ENCODE measurements at places on chromosomes 4 and X.

GRCh38 chr4:177680308-177680707, 238.1 kb upstream of the AGA start:
- DNase-seq, result no peak

DNA sequence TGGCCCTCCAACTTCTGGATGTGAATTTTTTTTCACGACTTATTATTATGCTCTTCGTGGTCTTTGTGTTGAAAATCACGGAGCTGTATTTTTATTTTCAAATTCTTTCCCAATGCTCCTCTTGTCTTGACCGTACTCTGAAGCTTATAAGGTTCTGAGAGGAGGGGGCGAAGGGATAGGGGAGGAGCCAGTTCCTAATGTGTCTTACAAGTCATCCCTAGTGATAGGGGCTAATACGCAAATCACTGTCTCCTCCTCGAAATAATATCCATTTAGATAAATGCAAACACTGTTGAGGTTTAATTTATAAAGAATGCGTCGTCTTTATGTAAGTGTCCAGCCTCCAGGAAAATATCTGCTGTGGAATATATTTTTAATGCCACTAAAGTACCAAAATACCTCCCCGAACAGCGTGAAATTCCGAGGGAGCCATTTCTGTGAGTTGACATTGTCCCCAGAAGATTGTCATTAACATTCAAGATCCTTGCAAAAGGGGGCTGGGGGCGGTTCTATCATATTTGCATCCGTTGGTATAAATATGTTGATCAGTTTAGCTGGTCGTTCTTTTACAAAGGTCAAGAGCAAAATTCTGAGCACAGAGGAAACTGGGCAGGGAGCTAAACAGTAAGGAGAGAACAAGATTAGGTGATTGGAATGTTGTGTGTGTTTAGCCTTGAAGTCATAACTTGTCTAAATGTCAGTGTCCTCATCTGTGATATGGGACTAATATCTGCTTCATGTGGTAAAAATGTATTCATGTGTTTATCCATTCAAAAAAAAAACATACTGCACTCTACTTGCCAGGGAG, 3.7 kb upstream of the FAT1 start:
- no peak for DNase-seq

GRCh38 chrX:71252221-71252620, 1.7 kb downstream of the ZMYM3 start:
- DNase-seq, result no peak

DNA sequence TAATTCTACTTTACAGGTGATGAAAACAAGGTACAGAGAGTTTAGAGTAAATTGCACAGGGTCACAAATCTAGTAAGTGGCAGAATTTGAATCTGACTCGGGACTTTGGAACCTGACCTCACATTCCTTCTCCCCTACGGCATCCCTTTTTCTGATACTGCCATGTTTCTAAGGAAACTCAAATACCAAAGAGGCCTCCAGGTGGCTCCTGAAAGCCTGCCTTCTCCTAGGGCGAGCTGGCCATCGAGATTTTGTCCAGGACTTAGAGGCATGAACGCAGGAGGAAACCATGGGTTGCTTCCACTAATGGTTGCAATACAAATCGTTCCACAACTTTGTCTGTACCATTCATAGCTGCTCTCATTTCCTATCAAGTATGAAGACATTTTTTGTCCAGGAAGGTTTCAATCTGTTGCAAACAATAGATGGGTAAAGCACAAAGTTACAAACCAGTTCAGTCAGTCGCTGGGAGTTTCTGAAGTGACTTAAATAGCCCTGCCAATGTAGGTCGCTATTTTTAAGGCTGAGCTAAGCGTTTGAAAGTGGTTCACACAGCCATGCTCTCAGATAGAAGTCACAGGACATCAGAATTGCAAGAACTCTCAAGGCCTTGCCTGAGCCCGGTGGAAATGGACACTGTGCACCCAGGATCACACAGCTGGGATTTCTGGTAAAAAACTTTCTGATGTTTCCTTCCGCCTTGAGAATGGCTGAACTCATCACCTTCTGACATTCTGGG, 296.6 kb upstream of the PRPS2 start:
- DNase-seq, result no peak

DNA sequence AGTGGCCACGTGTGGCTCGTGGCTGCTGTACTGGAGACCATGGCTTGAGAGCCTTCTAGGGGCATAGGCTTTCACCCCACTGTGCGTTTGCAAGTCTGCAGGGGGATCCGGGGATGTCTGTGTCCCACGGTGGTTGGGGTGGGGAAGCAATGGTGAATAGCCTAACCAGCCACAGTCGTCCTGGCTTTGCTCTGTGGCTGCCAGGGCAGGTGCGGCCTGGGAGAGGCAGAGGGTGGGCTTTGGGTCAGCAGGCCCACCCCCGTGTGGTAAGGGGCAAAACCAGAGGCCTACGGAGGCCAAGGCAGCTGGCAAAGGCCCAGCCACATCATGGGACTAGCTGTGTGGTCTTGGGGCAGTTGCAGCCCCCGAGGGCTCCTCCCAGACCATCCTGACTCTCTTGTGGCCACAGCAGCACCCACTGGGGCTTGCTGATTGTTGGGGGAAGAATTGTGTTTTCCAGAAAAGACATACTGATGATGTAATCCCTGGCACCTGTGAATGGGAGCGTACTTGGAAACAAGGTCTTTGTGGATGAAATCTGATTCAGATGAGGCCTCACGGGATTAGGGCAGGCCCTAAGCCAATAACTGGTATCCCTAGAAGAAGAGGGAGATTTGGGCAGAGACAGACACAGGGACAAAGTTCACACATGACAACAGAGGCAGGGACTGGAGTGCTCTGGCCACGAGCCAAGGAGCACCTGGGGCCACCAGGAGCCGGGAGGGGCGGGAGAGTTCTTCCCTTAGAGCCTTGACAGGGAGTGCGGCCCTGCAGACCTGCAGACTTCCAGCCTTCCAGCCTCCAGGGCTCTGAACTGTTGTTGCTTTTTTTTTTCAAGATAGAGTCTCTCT, 2.9 kb downstream of the CPZ start:
- DNase-seq, result no peak

DNA sequence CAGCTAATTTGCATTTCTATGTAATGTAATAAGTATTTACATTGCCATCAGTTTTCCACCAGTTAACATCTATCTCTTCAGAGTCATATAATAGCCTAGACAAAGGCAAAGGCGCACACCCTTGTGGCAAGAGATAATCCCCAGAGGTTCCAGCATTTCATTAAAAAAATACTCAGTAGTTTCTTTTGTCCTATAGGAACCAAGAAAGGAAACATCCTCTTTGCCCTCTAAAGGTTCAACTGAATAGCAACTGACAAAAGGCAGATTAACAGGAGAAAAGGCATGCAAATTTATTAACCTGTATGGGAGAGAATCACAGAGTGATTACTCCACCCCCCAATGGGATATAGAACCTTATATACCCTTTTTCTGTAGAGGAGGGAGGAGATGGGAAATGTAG, 48.4 kb downstream of the MAGEB17 start:
- no peak for DNase-seq

DNA sequence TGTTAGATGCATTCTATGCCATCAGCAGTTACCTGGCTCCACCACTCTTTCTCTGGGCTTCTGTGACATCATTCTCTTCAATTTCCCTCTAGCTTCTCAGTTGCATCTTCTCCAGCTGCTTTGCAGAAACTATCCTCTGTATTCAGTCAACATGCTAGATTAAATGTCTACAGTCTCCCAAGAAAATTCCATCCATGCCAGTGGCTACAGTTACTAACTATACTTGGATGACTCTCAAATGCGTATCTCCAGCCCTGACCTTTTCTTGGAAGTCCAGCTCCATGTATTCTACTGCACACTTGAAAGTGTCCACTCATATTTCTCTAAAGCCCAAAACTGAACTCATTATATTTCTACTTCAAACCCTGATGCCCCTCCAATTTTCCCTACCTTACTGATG, 232.3 kb upstream of the TENM3 start:
- DNase-seq, result no peak

DNA sequence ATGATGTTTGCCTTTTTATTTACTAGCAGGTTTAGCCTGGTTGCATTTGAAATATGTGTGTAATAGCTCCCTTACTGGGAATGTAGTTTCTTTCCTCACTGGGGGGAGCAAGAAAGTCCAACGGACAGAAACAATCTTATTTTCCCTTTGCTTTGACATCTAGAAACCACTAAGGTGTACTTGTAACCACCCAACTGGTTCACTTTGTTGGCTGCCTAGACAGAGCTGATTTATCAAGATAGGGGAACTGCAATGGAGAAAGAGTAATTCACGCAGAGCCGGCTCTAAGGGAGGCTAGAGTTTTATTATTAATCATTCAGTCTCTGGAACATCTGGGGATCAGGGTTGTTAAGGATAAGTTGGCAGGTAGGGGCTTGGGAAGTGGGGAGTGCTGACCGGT, 30.3 kb downstream of the XG start:
- DNase-seq, result no peak

- no peak for DNase-seq
Observed at GRCh38 chrX:39677978-39678791, 419.6 kb downstream of the BCOR start.

All from activated CD8-positive, alpha-beta memory T cell treated with anti-CD3 and anti-CD28 coated beads for 48 hours (primary cell).